Choroid plexus epithelial cell (primary cell): ENCODE measurements at places on chromosomes 4 and X.

GRCh38 chrX:40056420-40056819 lies 41.3 kb downstream of the BCOR start:
- no peak for DNase-seq

DNA sequence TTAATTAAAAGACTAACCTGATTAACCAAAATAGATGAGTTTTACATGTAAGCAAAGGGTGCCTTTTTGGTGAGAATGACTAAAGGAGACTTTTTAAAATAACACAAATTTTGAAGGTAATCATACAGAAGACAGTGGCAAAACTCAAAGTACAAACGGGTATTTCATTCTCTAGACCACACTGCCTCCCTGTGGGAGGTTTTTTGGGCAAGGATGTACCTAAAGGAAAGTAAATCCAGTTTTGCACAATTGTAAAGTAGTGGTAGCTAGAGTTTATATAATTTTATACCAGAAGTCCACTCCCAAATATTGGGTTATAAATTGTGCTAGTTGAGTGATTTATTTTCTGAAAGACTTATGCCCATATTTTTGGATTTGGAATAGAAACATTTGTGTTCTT lies 201.0 kb downstream of the PAPSS1 start:
- peak; percentile 58 for DNase-seq

- DNase-seq, result no peak
Measured at GRCh38 chrX:68844581-68844980, 15.8 kb downstream of the EFNB1 start.

GRCh38 chr4:35934320-35934981 lies 309.9 kb downstream of the ARAP2 start:
- DNase-seq, result peak; percentile 35

DNA sequence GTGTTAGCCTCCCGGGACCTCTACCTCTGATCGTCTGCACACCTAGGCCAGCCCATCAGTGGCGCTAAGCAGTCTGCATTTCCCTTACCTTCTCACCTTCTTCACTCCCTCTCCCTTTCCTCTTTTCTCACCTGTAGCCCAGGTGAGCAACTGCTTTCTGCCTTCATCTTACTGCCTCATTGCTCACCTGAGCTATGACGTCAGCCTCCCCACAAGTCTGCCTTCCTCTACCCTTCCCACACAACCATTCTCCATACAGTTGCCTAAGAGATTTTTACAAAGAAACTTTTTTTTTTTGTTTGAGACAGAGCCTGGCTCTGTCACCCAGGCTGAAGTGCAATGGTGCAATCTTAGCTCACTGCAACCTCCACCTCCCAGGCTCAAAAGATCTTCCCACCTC lies 136.3 kb downstream of the BCOR start:
- no peak for DNase-seq

GRCh38 chrX:52420824-52421443 lies 52.1 kb downstream of the XAGE2 start:
- DNase-seq, result peak; percentile 83

- peak; percentile 92 for DNase-seq
Measured at GRCh38 chr4:32560306-32560705, 1840.1 kb downstream of the PCDH7 start.

- peak; percentile 78 for DNase-seq
Measured at GRCh38 chrX:39953879-39954278, 143.9 kb downstream of the BCOR start.

GRCh38 chr4:121706595-121707021 lies 9.8 kb upstream of the ANXA5 start:
- peak; percentile 83 for DNase-seq
